ENCODE measurements at places on chromosomes 12 and 14. TPM values are rescaled to one million over a fixed set of nuclear protein-coding genes. Genes with fewer than 3 reads are reported as not detected.

GRCh38 chr12:31300341-31300740 is 25.6 kb downstream of the SINHCAF start:
- H3K27ac ChIP-seq: no peak overlapping the region
- no peak for DNase-seq
- H3K27me3 ChIP-seq: no peaks in the 10 kb centered on the region
- H3K4me3 ChIP-seq: no peak overlapping the region
- peaks cover 6% of the 10 kb centered on the region for H3K4me1 ChIP-seq
- peaks cover 83% of the 10 kb centered on the region for H3K36me3 ChIP-seq

DNA sequence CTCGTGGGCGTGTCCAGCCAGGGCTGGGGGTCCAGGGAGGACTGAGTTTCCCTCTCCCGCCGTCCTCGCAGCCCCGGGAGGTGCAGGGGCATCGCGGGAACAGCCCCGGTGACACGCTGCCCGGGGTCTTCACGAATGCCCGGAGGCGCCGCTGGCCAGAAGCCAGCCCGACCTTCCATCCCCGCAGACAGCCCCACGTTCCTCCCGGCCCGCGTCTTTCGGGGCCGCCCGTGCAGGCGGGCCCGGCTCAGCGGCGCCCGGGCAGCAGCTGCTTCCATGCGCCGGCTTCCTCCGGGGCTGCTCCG is 827 bp upstream of the TEDC1 start:
- H3K4me3 ChIP-seq: peak overlapping the region; percentile 95
- DNase-seq: no peak
- peak overlapping the region; percentile 91 for H3K27ac ChIP-seq
- no peaks in the 10 kb centered on the region for H3K36me3 ChIP-seq
- no peaks in the 10 kb centered on the region for H3K27me3 ChIP-seq

Gene C1QL4
- polyA plus RNA-seq: not detected

Gene VASH1
- 16.7 TPM for polyA plus RNA-seq

DNA sequence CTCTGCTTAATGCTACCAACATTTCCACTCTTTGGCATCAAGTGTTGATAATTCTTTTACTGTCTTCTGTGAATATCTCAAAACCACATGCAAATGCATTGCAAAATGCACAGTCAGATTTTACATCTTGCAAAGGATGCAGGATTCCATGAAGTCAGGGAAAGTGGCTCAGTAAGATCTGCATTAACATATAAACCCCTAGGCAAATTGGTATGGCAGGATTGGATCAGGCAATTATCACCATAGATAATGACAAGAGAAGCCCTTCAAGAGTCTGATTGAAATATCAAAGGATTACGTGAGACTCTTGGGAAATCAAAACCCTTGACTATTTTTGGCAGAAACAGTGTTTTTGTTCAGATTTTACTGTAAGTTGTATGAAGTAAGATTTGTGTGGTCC is 71.0 kb downstream of the TMTC2 start:
- H3K4me3 ChIP-seq: no peak overlapping the region
- H3K27ac ChIP-seq: no peak overlapping the region
- DNase-seq: no peak
- no peaks in the 10 kb centered on the region for H3K27me3 ChIP-seq
- no peaks in the 10 kb centered on the region for H3K36me3 ChIP-seq

DNA sequence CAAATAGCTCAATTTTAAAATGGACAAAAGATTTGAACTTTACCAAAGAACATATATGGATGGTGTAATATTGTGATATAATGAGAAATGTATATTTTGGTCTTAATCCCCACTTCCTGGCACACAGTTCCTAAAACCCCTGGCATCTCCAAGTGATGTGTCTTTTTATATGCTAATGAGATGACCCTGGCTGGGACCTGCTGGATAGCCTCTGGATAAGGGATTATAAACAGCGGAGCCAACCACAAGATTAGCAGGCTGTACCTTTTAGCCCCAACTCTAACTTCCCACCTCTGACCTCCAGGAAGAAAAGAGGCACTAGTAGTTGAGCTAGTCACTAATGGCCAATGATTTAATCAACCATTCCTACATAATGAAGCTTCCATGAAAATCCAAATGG is 130.0 kb downstream of the DPF3 start:
- no peaks in the 10 kb centered on the region for H3K4me1 ChIP-seq
- no peak overlapping the region for H3K4me3 ChIP-seq
- no peak for DNase-seq

DNA sequence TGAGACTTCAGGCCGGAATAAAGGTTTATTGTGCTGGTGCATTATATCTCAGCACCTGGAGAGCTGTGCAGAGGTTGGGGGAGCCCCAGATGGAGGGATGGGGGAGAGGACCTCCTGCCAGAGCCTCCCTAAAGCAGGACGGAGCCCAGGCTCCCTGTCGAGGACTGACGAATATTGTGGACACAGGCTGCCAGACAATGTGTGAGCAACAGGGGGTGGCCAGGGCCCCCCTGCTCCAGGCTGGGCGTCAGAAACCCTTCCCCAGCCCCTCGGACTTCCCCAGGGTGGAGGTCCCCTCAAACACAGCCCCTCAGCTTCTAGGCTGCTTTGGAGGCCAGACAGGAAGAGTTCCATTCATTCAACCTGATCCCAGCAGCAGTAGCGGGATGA is 8.0 kb downstream of the TMEM119 start:
- no peak overlapping the region for H3K4me3 ChIP-seq
- H3K27me3 ChIP-seq: no peaks in the 10 kb centered on the region
- no peak overlapping the region for H3K27ac ChIP-seq
- no peaks in the 10 kb centered on the region for H3K36me3 ChIP-seq
- H3K4me1 ChIP-seq: no peaks in the 10 kb centered on the region
- peak; percentile 42 for DNase-seq

DNA sequence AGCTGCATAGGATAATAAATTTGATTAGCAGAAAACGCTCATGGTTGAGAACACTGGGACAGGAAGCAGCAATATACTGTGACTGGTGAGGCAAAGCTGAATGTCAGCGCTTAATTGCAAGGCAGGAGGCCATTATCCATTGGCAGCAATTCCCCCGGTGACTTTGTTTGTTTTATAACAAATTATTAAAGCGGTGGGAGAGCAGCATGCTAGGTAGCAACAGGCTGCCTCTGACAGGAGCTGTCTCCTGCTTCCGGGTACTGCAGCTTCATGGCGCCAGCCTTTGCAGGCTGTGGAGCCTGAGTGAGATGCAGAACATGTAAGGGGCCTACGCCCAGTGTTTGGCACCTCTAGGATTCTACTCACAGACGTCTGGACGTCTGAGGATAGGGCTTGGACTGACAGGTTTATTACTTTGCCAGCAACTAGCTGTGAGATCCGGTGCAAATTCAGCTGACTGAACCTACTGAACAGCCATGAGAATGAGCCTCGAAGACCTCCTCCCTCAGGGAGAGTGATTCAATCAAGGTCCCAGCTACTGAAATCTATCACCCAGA is 82.1 kb upstream of the SSTR1 start:
- H3K4me3 ChIP-seq: no peak overlapping the region
- DNase-seq: peak; percentile 73
- H3K36me3 ChIP-seq: no peaks in the 10 kb centered on the region
- no peaks in the 10 kb centered on the region for H3K27me3 ChIP-seq

Gene OTX2
- not detected for polyA plus RNA-seq

- no peaks in the 10 kb centered on the region for H3K4me1 ChIP-seq
- H3K4me3 ChIP-seq: no peak overlapping the region
- peaks cover 36% of the 10 kb centered on the region for H3K36me3 ChIP-seq
- no peak for DNase-seq
- no peaks in the 10 kb centered on the region for H3K27me3 ChIP-seq
Observed at GRCh38 chr12:80811957-80812708, 95.4 kb downstream of the MYF5 start.

DNA sequence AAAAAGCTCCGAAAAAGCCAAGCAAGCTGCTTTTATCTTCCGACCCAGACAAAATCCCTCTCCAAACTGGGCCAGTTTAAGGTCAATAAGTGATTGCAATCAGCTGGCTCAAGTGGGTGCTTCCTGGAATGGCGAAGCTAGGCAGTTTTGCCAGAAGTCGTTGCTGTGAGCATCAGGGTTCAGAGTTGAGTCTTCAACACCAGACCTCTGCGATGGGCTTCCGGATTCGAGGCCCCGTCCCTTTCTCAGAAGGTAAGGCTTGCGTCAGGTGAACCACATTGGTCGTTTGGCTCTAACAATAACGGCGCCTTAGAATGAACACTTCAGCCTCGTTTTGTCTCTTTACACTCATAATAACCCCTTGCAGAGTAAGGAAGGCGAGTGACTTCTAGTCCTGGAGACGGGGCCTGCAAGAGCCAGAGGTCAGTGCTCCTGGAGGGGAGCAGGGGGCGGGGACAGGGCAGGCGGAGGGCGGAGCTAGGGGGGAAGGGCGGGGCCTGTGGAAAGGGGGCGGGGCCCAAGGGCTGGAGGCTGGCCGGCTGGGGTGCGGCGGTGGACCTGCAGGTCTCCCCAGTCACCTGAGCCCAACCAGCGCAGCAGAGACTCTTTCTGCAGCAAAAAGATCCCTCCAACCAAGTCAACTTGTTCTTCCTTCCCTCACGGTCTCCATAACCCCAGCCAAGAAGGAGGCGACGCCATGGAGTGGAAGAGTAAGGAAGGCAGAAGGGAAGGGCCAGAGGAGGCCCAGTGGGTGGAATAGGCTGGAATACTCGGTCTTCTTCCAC is 34.0 kb upstream of the NFYB start:
- H3K27ac ChIP-seq: peak overlapping the region; percentile 5
- no peaks in the 10 kb centered on the region for H3K36me3 ChIP-seq
- no peaks in the 10 kb centered on the region for H3K27me3 ChIP-seq
- no peak for DNase-seq

- H3K27me3 ChIP-seq: no peaks in the 10 kb centered on the region
- H3K4me1 ChIP-seq: no peaks in the 10 kb centered on the region
- DNase-seq: no peak
- no peak overlapping the region for H3K4me3 ChIP-seq
- no peak overlapping the region for H3K27ac ChIP-seq
- no peaks in the 10 kb centered on the region for H3K36me3 ChIP-seq
Observed at GRCh38 chr12:123900871-123901376, 71.7 kb downstream of the CCDC92 start.

DNA sequence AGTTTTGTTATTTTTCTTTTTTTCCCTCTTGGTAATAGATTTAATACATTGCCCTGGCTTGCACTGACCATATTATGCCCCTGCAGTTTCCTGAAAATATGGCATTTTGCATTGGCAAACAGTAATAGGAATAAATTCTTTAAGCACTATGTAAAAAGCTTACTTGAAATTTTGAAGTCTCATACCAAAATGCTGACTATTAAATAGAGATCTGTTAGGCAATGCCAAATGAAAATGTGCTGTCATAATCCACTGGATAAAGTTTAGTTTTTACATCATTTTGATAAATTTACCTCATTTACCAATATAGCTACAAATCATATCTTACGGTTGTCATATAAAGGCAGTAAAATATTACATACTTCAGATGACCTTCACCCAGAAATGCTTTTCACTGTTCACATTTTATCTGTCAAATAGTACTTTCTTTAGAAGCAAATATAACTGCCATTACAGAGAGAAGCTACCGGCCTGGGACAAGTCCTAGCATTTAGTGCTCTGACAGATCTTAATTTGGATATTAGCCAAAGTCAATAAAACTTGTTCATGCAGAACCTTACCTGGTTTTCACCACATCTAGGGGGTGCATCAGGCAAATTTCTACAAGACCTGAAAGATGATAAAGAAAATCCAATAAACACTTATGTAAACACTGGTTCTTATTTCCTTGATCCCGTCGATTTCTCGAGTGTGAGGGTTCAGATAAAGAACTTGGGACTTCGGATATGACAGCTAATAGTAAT is 212.9 kb downstream of the PAX9 start:
- H3K27me3 ChIP-seq: no peaks in the 10 kb centered on the region
- H3K4me1 ChIP-seq: no peaks in the 10 kb centered on the region
- no peak overlapping the region for H3K27ac ChIP-seq
- H3K4me3 ChIP-seq: no peak overlapping the region

Gene CD4
- 32.8 TPM for polyA plus RNA-seq

- H3K4me1 ChIP-seq: peaks cover 4% of the 10 kb centered on the region
- H3K4me3 ChIP-seq: peak overlapping the region; percentile 52
- H3K27ac ChIP-seq: no peak overlapping the region
- no peaks in the 10 kb centered on the region for H3K36me3 ChIP-seq
Observed at GRCh38 chr12:65741656-65742017, 82.6 kb upstream of the HMGA2 start.

Gene RARG
- 4.6 TPM for polyA plus RNA-seq

Gene PLEKHG7
- 1.7 TPM for polyA plus RNA-seq

Gene MCRS1
- 64.7 TPM for polyA plus RNA-seq

GRCh38 chr14:58839233-58839632 is 201.5 kb downstream of the DACT1 start:
- H3K4me1 ChIP-seq: no peaks in the 10 kb centered on the region
- no peak overlapping the region for H3K4me3 ChIP-seq
- H3K36me3 ChIP-seq: no peaks in the 10 kb centered on the region
- no peak for DNase-seq
- no peaks in the 10 kb centered on the region for H3K27me3 ChIP-seq
- no peak overlapping the region for H3K27ac ChIP-seq

Gene B4GALNT1
- 1.5 TPM for polyA plus RNA-seq

DNA sequence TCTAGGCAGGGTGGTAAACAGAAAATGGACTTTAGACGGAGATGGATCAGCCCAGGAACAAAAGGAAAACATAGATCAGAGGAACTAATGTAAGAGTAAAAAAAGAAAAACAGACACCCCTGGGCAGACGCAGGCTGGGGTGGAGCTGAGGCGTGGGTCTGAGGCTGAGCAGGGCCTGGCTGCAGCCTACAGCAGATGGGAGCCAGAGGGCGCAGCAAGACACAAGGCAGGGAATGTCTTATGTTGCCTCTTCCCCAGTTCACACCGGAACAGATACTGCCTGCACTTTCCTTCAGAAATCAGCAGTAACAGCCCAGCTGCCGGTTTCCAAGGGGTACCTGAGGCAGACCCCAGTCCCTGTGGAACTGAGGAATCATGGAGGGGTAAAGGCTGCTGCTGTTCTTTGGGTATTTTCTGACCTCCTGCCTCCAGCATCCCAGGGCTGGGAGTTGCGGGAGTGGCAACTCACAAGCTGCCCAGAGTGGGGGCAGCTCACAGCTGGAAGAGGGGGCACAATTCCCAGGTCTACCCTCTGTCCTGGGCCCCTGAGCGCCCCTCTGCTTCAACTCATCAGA is 9.8 kb downstream of the ZNF605 start:
- H3K27ac ChIP-seq: no peak overlapping the region
- no peaks in the 10 kb centered on the region for H3K27me3 ChIP-seq
- H3K4me3 ChIP-seq: no peak overlapping the region

DNA sequence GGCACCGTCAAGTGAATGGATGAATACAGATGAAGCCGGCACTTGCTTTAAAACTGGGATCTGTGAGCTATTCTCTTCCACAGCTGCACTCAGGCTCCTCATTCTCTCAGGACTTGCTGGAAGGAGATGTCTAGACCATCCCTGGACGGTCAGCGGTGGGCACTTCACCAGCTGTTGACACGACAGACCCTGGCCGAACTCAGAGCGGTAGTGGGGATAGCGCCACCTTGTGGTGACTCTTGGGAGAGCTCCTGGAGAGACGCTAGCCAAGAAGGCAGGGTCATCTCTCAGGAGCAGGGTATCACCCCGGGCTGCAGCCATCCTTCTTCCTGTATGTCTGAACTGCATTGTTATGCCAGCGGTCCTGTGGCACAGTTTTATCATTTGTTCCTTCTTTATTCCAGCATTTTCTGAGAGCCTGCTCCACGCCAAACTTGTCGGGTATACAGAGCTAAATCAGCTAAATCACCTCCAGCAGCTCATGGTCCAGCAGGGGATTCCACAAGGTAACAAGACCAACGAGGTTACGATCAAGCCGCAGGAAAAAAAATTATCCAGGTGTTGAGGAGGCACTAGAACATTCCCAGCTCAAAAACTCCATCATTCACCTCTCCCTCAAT is 10.0 kb downstream of the WNT1 start:
- H3K4me1 ChIP-seq: peaks cover 6% of the 10 kb centered on the region
- peaks cover 93% of the 10 kb centered on the region for H3K27me3 ChIP-seq
- H3K27ac ChIP-seq: no peak overlapping the region
- H3K4me3 ChIP-seq: no peak overlapping the region
